8988T (cell line): ENCODE measurements at places on chromosomes 3 and 15.

DNA sequence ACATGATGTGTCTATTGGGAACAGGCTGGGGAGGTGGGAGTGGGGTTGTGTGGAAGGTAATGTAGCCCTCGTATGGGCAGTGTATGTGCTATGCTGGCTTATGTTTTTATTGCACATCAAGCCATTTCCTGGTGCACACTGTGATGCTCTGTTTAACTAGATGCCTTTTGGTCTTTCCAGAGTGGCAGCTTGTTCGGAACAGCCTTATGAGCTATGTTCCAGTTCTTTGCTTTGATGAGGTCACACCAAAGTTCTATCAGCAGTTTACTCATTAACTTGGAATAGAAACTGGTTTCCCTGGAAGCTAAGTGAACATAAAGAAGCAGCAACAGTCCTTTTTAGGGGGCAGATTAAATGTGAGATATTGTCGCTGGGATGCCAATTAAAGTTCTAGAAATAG, 133.9 kb downstream of the DIPK2A start:
- DNase-seq, result no peak

GRCh38 chr3:160061525-160061924, 72.9 kb downstream of the IL12A start:
- DNase-seq, result no peak

DNA sequence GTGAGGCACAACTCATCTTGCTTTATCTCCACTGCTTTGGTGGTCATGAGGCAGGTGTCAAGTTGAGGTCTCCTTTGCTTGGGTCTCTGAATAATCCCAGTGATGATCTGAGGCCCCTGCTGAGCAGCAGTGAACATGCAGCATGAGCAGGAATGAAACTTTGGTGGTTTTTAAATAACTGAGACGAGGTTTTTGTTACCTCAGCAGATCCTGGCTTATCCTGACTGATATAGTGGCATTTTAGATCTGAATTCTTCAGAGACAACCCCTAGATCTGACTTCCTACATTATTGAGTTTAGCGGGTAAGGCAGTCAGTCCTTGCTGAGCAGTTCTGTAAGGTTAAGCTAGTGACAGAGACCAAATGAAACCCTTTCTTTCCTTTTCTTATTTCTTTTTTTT, 230.4 kb downstream of the ARRDC4 start:
- no peak for DNase-seq

DNA sequence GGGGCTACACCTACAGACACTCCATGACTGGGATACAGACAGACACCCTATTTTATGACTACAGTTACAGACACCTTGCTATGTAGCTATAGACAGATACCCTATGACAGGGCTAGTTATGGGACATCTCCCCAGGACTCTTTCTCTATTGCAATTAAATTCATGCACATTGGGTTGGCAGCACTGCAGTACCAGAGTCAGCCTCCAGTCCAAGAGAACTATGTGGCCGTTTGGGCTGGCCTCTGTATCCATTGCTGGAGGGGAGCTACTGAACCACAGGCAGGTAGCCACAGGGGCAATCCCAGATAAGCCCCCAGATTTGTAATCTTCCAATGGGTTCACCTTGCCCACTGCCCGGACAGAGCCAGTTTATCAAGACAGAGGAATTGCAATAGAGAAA, 108.4 kb upstream of the SPATA16 start:
- no peak for DNase-seq

DNA sequence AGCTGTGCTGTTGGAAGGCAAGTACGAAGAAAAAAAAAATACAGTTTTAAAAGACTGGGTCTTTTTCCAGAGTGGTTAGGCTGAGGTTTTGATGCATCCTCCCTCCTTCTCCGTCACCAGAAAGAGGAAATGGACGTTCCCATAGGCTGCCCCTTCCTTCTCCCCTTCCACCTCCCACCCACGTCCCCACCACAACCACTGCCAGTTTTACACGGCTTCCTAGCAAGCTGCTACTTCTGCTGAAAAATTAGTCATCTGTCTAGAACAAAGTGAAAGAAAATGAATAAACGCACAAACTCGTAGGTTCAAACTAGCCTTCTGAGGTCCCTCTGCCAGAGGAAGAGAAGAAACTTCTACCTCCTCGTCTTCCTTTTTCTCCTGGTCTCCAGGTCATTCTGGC, 71.6 kb upstream of the RPL35A start:
- no peak for DNase-seq

- DNase-seq, result peak; percentile 37
These were observed 182.4 kb downstream of the SHQ1 start for GRCh38 chr3:72665701-72666446.

DNA sequence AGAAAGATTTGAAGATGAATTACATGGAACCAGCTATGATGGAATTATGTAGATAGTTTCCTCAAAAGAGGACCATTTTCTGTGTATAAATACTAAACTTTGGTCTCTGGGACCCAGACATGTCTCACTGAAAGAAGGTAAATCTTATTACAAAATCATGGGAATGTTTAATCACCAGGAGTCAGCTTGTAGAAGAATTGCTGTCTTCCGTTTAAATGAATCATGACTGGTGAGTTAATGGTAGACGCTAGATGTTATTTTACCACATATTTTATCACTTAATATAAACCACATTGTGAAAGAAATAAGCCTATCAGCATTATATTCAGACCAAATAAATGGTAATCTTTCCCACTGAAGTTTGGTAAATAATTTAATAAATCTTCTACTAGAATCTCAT, 322.3 kb upstream of the SUCLG2 start:
- no peak for DNase-seq

DNA sequence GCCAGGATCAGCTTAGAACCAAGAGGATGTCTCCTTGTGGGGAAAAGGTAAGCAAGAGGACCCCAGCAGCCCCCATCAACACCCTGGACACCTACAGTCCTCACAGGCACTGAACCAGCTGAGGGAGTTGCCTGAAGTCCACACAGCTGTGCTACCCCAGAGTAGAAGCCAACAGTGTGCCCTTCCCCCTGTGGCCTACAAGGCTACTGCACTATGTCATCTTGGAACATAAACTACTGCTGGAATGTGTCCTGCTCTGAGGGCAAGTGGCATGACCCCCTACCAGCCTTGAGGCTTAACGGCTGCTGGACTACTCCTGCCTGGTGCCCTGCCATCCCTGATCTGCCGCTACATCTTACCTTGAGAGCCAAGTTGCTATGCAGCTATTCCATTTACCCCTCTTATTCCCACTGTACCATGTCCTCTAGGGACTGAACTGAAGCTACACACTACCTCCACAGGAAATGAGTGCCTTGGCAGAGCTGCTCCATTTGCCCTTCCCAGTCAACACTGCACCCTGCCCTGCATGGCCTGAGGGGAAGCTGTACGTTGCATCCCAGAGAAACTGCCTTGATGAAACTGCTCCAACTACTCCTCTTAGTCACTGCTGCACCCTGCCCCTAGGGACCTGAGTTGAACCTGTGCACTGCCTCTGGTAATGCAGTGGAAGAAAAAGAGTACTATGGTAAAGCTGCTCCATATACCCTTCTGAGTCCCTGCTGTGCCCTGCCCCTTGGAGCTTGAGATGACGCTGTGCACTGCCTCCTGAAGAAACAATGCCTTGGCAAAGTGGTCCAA, 40.2 kb upstream of the ATP13A5 start:
- DNase-seq, result no peak

- DNase-seq, result no peak
These were observed 43.9 kb upstream of the BHLHE40 start for GRCh38 chr3:4935347-4935746.
